ENCODE measurements at places on chromosomes 2 and 18.

DNA sequence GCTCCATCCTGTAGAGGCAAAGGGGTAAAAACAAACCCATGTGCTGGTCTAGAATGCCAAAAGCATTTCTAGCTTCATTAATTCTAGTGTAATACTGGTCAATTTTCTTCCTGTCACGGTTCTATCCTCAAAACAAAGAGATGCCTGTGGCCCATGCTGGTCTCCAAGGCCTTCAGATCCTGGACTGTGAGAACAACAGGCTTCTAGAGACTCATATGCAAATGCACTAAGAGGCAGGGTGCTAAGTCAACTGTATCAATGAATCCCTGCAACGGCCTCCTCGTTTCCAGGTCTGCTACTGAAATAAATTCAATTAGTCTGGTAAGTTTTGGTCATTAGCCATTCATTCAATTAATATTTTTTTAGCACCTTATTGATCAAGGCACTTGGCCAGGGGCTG is 4.0 kb downstream of the IFT172 start:
- no peak for DNase-seq

- DNase-seq = peak; percentile 73
These were observed 172.8 kb downstream of the GLI2 start for GRCh38 chr2:120908314-120908975.

DNA sequence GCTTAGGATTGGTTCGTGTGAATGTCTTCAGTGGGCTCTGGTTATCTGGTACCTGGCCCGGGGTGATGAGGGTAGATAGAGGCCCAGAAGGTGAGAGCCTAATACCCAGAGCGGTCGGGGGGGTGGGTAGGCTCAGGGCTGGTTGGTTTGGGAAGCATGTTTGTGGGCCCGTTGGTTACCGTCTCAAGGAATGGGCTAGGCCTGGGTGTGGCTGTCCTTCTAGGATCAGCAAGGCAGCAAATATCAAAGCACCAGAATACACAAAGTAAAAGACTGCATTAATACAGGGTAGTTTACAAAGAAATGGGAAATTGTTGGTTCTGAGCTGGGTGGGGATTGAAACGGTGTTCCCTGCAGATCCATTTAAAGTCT is 6.0 kb upstream of the IL1R2 start:
- no peak for DNase-seq

- DNase-seq = peak; percentile 52
These were observed 27.3 kb downstream of the GKN2 start for GRCh38 chr2:68925295-68925896.

- no peak for DNase-seq
These were observed 437.4 kb upstream of the MC4R start for GRCh38 chr18:60809937-60810336.

GRCh38 chr2:105116348-105116747 is 78.5 kb downstream of the MRPS9 start:
- DNase-seq = no peak

- DNase-seq = no peak
These were observed 37.1 kb downstream of the RRM2 start for GRCh38 chr2:10159581-10160131.

DNA sequence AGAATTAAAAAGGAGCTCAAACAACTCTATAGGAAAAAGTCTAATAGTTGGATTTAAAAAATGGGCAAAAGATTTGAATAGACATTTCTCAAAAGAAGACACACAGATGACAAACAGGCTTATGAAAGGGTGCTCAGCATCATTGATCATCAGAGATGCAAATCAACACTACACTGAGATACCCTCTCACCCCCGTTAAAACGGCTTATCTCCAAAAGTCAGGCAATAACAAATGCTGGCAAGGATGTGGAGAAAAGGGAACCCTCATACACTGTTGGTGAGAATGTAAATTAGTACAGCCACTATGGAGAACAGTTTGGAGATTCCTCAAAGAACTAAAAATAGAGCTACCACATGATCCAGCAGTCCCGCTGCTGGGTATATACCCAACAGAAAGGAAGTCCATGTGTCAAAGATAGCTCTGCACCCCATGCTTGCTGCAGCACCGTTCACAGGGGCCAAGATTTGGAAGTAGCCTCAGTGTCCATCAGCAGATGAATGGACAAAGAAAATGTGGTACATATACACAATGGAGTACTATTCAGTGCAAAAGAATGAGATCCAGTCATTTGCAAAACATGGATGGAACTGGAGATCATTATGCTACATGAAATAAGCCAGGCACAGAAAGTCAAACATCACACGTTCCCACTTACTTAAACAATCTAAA is 46.7 kb upstream of the B3GNT7 start:
- peak; percentile 14 for DNase-seq

DNA sequence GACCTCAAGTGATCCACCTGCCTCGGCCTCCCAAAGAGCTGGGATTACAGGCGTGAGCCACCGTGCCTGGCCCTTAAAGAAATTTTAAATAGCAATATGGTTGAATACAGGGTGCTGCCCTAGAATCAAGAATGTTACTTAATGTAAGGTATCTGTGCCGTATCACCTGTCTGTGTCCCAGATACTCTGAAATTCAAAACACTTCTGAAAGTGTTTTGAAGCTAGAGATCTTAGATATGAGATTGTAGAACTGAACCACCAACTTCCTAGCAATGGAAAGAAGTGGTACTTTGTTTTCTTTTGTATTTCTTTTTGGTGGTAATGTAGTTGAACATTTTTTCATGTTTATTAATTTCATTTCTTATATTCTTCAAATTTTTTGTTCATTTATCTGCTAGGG is 13.0 kb downstream of the PTPN4 start:
- no peak for DNase-seq

DNA sequence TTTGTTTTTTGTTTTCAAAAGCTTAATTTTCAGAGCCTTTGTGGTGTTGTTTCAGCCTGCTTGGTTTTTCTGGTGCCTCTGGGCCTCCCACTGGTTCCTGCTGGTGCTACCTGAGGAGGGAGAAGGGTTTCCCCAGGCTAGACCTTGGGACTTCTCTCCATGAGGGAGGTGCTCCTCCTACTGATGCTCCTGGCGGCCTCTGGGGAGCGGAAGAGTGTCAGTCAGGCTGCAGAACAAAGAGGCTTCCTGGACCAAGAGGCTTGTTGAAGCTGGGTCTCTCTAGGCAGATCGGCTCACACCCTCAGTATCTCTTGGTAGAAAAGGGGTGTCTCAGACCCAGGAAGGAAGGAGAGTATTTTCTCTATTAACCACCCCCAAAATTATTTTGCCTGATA is 32.2 kb downstream of the RFX8 start:
- DNase-seq = peak; percentile 15

- DNase-seq = peak; percentile 98
These were observed 170.6 kb downstream of the SLC8A1 start for GRCh38 chr2:40281021-40281940.

- DNase-seq = no peak
These were observed 36.6 kb downstream of the POMC start for GRCh38 chr2:25131567-25132298.

- no peak for DNase-seq
These were observed 231.2 kb downstream of the SNTG2 start for GRCh38 chr2:1181893-1182292.

DNA sequence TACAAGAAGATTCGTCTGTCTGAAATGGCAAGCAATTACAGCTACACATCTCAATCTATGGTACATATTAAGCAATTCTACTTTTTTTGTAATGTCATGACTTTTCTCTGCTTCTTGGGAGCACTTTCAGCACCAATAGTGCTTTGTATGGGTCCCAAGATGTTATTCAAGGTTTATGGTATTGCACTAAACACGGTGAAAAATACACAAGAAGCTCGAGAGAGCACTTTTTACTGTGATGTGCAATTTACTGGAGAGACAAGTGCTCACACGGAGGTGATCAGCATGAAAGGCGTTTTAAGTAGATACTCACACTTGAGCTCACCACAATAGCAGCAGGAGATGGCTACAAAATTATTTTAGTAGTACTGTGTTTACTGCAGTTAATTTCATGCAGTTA is 783.6 kb downstream of the CBLN2 start:
- no peak for DNase-seq

DNA sequence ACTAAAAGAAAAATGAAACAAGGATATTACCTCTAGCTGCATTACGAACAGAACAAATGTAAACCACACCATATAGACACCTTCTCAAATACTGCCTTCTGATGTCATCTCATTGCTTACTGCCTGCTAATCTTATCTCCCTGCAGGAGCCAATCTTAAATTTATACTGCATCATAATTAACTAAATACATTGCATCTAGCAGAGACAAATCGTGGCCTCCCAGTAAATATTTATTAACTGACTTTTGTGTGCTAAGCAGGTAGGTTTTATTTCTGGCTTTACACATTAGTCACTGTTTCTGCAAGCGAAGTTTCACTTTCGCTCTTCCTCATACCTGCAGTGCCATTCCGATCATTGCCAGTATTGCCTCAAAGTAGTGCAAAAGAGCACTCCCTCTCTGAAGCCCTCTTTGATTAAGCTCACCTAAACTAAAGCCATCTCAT is 67.5 kb downstream of the SPATS2L start:
- no peak for DNase-seq

DNA sequence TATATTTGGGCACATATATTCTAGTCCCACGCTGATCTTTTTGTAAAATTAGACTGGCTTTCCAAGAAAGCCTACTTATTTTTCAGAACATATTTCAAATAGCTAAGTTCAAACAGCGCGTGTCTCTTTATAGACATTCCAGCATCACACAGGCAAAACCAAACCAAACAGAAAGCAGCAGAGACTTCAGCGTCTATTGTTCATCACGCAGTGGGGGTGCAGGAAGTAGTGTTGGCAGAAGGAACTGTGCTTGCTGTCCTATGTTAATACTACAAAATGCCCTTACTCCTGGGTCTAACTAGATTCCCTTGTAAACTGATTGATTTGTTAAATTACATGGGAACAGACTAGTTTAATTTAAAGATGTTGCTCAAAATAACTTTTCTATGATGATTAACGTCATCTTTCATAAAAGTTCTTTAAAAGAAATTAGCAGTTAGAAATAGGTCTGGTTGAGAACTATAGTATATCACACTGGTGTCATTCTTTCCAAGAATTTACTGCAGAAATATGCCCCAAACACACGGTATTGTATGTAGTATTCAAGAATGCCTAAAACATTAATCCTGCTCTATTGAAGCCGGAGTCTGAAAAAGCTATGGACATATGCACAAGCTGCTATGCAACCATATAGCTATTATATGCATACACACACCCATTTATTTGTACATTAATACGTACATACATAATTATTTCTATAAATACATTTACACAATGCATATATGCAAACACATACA is 436.3 kb downstream of the CBLN2 start:
- no peak for DNase-seq

GRCh38 chr2:234438305-234438977 is 58.4 kb downstream of the ARL4C start:
- DNase-seq = no peak

GRCh38 chr18:56112013-56112749 is 524.2 kb upstream of the TCF4 start:
- peak; percentile 66 for DNase-seq

- peak; percentile 49 for DNase-seq
These were observed 797 bp upstream of the GRHL1 start for GRCh38 chr2:9950521-9951271.

DNA sequence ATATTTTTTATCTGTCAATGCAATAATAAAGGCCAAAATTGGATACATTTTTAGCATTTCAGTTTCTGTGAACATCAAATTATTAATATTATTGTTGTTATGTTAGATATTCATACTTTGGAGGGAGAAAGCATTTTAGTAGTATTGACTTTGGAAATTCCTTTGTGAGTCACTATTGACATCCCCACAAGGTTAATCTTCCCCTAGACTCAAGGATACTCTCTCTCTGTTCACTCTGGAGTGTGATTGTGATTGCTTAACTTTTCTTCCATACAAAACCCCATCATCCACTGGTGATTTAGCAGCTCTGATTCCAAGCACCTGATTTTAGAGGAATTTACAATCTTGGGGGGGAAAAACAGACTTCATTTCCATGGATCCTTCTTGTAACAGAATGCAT is 352.0 kb downstream of the THSD7B start:
- peak; percentile 40 for DNase-seq

GRCh38 chr2:218860950-218861381 is 1.4 kb downstream of the WNT6 start:
- DNase-seq = peak; percentile 89

- DNase-seq = no peak
These were observed 134.9 kb downstream of the ZBTB7C start for GRCh38 chr18:48274301-48274700.

DNA sequence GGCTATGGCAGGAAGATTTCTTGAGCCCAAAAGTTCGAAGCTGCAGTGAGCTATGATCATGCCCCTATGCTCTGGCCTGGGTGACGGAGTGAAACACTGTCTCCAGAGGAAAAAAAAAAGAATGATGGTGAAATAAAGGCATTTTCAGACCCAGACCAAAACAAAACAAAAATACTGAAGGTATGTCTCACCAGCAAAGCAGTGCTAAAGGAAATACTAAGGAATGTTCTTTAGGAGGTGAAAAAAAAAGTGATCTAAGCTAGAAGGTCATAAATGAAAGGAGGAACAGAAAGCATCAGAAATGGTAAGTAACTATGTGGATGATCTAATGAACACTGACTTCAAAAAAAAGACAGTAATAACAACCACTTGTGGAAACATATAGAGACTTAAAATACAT is 18.7 kb downstream of the SS18 start:
- DNase-seq = peak; percentile 9

GRCh38 chr2:160271171-160272086 is 71.4 kb upstream of the ITGB6 start:
- DNase-seq = no peak

DNA sequence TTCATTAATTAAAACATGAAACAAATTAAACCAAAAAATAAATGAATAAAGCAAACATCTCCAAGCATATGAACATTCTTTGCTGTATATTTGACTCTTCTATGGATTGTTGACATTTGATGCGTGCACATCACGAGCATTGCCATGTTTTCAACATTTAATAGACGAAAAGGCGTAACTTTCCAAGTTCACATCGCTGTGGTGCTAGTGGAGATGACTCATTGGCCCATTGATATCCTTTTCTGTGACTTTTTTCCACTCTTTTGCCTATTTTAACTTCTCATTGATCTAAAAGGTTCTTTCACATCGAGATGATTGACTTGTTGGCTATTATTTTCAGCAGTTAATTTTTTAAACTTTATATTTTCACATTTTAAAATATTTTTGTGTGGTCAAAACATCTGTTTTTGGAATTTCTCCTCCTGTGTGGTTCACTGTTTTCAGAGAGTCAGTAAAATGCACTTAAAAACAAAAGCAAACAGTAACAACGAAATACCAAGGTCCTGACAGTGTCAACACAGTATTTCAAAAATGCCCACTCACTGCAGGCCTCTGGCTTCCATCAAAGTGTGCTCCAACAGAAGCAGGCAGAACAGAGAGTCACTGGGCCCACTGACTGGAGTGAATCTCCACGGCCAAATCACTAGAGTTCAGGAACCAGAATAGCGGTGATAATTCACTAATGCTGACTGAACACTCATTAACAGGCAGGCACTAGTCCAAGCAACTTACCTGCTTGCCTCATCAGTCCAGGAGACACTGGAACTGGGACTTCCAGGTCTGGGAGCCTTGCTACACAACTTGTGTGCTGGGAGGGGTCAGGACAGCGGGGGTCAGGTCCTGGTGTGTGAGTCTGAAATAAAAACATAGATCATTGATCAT is 372.2 kb upstream of the SMIM21 start:
- peak; percentile 13 for DNase-seq

- DNase-seq = no peak
These were observed 80.3 kb upstream of the GAREM1 start for GRCh38 chr18:32550963-32551362.

Measured in EH (cell line).